ENCODE measurements at places on chromosomes 5 and 9.
A peak's percentile ranks its signal among the peaks of the same experiment; 100 is the strongest.

DNA sequence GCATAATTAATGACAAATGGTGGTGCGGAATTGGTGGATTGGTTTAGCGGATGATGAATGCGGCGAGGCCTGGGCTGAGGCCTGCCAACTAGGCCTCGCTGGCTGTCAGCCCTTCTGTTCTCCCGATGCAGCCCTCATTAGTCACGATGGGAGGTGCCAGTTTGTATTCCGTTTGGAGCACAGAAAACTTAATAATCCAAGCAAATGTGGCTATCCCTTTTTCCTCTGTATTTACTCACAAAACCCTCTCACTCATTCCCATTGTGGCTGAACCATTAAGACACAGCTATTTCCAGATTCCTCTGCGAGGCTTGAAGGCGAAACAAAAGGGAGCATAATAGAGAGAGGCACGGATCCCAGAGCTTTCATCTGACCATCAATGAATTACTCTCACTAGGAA lies 114.3 kb downstream of the MVB12B start:
- DNase-seq, result no peak

DNA sequence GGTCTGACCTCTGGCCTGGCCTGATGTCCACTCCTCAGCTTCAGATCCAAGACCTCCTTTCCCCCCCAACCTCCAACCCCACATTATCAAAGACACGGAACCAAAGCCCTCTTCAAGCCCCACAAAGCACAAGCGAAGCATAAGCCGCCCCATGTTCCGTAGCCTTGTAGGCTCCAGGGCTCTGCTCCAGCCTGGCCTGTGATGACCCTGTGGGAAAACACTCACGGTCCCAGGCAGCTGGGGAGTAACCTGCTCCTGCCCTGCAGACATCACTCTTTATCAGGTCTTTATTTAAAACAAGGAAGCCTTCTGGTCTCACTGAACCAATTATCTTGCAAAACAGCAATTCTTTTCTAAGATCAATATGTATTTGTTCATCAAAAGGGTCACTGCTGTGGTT lies 15.4 kb upstream of the WNK2 start:
- DNase-seq, result no peak

- DNase-seq, result no peak
Measured at GRCh38 chr9:15846611-15847010, 293.8 kb downstream of the CCDC171 start.

- peak; percentile 32 for DNase-seq
Measured at GRCh38 chr9:116000748-116001329, 152.8 kb upstream of the PAPPA start.

- DNase-seq, result no peak
Measured at GRCh38 chr5:51371052-51371451, 12.2 kb upstream of the ISL1 start.

All from HepG2 (cell line).